CD4-positive, alpha-beta T cell treated with Interleukin-15 for 4 hours (primary cell): ENCODE measurements at places on chromosomes 12 and 14.

DNA sequence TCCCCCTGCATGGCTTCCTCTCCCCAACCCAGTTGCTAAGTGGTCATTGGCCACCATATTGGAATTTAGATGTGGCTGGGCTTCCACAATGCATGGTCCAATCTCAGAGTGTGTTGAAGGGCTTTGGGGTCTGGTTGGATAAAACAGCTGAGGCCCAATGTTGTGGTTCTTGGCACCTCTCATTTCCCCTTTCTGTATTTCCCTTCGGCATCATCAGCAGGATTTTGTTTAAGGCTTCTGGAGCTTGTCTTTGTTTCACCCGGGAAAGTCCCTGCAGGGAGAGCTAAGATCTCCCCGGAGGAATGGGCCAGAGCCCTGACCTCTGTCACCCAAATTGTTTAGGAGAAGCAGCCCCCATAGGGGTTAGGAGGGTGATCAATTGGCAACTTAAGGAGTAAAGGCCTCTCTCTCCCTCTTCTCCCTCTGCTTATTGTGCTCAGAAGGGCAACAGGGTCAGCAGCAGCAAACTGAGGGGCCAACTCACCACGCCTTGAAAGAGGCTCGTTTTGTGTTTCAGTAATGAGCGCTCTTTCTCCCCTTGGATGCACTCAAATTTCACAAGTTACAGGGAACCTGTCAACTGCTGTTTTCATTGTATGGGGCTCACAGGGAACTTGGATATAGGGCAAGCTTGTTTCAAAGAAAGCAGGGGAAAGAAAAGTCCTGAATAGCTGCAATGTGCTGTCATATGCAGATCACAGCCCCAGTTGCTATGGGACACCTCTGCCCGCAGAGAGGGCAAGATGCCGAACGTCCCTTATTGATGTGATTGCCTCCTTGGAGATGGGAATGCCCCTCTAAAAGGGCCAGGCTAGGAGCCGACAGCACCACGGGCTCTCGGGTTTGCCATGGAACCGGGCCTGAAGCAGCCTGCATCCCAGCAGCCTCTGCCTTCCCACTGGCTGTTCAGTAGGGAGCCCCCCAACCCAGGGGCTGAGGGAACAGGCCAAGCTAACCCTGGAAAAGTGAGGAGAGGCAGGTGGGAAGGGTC lies 223.7 kb downstream of the ZFP36L1 start:
- no peak for DNase-seq

GRCh38 chr12:110023059-110023980 lies 24.1 kb downstream of the ANKRD13A start:
- DNase-seq = no peak

- DNase-seq = no peak
These were observed 10.8 kb upstream of the CNIH1 start for GRCh38 chr14:54451961-54452360.

DNA sequence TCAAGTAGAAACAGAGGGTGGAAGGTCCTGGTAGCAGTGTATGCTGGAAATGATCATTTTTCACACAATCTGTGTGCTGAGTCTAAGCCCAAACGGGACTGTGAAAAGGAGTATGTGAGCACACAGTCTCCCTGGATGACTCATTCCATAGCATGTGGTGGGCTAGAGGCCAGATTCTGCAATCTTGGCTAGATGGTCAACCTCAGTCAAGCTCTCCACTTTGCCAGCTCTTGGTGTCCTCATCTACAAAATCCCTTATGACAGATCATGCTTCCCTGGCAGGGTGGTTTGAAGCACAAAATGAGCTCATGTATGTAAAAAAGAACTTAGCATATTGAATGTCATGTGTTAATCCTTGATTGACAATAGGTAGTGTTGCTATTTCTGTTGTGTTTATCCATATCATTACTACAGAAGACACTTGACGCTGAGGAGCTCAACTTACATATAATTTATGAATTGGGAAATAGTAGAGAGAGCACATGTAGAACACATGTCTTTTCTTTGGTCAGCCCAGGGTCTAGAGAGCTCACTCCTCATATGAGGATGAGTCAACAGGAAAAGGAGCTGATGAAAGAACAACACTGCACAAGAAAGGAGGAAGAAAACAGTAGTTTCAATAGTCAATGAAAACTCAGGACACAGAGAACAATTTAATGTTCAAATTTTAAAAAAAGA lies 517.5 kb downstream of the BCL11B start:
- no peak for DNase-seq

DNA sequence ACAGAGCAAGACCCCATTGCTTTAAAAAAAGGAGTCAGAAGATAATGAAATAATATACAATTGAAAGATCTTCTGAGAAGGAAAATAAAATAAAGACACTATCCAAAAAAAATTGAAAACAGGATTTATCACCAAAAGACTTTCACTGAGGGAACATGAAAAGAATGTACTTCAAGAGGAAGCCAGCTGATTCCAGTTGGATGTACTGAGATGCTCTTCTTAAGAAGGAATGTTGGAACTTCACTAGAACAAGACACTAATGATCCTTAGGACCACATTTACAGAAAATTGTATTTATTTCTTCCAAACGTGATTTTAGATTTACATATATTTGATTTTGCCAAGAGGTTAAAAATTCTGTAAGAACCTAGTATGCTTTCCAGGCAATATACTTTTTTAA lies 65.6 kb upstream of the CNOT2 start:
- no peak for DNase-seq

- no peak for DNase-seq
These were observed 391.0 kb downstream of the ZFP36L1 start for GRCh38 chr14:68401855-68402254.

DNA sequence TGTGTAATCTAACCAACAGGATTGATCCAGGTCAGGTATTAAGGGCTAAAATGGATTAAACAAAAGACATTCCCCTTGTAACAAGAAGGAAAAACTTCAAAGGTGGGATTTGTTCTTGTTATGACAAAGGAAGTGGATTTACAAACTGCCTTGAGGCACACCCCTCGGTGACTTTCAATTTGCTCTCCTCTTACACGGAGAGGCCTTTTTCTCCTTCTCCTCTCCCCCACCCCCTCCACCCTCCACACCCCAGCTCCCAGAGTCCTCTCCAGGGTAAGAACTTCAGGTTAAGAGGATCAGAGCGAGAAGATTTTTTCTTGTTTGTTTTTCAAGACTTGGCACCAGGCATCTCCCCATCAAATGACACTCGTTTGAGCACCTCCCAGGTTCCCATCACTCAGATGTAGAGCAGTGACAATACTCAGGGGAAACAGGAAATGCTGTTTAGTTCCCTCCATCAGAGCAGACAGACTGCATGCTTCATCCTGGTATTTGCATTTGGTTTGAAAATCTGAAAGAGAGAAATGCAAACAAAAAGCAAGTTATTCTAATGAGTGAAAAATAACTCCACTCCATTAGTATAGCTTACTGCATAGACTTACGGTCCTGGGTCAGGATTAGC lies 77.6 kb upstream of the TMEM260 start:
- no peak for DNase-seq
